ENCODE measurements at places on chromosomes 2 and 18. TPM values are rescaled to one million over a fixed set of nuclear protein-coding genes. Genes with fewer than 3 reads are reported as not detected.

- no peaks in the 10 kb centered on the region for H3K36me3 ChIP-seq
- no peak overlapping the region for H3K27ac ChIP-seq
- no peaks in the 10 kb centered on the region for H3K27me3 ChIP-seq
- DNase-seq = no peak
These were observed 179.8 kb upstream of the EPAS1 start for GRCh38 chr2:46117379-46117778.

GRCh38 chr2:140128909-140129308 is 1348.7 kb upstream of the NXPH2 start:
- no peak for DNase-seq
- H3K27ac ChIP-seq = no peak overlapping the region
- H3K27me3 ChIP-seq = no peaks in the 10 kb centered on the region
- no peak overlapping the region for H3K4me3 ChIP-seq

DNA sequence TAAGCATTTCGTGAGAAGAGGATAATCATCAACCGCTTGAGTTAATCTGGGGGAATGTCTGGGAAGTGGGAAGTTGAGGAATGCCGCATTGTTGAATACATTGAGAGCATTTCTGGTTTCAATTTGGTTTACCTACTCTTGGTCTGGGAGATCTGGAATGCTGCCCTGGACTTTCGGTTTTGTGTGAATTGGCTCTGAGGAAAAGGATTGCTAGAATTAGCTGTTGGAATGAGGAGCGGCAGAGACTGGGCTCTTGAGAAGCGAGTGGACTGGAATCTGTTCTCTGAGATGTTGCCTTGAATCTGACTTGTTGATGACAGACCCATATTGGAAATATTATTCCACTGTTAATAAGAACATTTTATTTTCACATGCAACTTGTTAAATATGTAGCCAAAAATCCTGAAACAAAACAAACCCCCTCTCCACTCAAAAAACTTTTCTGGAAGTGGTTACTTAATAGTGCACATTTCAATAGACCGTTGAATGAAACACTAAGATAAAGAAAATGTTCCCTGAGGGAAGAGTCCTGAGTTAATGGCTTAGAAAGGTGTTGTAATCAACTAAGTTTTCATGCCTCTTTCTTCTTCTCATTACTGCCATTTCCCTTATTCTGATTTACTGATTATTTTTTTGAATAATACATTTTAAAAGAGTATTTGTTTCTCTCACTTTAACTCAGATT is 50.8 kb downstream of the PTPRM start:
- peak overlapping the region; percentile 23 for H3K27ac ChIP-seq
- no peak overlapping the region for H3K4me3 ChIP-seq
- H3K27me3 ChIP-seq = no peaks in the 10 kb centered on the region
- peak; percentile 77 for DNase-seq

DNA sequence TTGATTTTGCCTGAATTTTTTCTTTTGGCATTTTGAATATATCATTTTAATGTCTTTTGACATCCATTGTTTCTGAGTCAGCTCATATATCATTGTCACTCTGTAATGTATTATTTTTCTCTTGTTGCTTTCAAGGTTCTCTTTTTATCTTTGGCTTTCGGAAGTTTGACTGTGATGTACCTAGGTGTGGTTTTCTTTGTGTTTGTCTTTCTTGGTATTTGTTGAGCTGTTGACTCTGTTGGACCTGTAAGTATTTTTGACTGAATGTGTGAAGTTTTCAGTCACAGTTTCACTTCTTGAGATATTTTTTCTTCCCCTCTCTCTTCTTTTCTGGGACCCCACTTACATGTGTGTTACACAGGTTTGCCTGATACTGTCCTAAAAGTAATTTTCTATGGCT is 24.9 kb upstream of the DRC1 start:
- no peak overlapping the region for H3K27ac ChIP-seq
- H3K27me3 ChIP-seq = no peaks in the 10 kb centered on the region

DNA sequence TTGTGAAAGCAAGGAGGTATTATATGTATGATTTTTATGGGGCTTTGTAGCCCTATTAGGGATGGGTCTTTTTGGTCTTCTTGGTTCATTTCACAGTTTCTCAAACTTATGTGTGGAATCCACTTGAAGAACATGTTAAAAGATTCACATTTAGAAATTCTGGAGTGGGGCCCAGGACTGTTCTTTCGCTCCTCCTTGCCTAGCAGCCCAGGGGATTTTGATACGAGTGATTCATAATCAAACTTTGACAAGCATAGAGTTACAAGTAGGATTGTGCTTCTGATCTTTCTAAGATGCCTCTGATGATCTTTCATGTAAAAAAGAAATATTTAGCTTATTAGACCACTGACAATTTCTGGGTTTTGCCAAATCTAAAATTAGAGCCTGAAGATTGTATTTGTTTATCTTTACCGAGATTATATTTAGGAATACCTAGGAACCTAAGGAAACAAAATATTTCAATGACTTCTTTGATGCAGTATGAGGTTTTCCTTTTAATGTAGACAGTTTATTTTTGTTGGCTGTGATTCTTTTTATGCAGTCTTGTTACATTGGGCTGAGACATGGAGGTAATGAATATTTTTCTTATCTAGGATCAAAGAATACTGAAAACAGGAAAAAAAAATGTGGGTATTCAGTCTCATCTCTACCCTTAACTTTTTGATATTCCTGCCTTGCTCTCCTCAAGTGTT is 324.0 kb downstream of the PARD3B start:
- DNase-seq = no peak
- H3K27ac ChIP-seq = no peak overlapping the region
- H3K4me1 ChIP-seq = peaks cover 11% of the 10 kb centered on the region
- no peak overlapping the region for H3K4me3 ChIP-seq

GRCh38 chr2:216949700-216950413 is 90.0 kb upstream of the TNP1 start:
- no peak overlapping the region for H3K27ac ChIP-seq
- no peak overlapping the region for H3K4me3 ChIP-seq
- no peaks in the 10 kb centered on the region for H3K27me3 ChIP-seq
- DNase-seq = no peak
- H3K4me1 ChIP-seq = no peaks in the 10 kb centered on the region
- H3K36me3 ChIP-seq = no peaks in the 10 kb centered on the region

Gene NMUR1
- total RNA-seq = 0.65 TPM

GRCh38 chr2:120736624-120737339 is 1.1 kb downstream of the GLI2 start:
- peaks cover 11% of the 10 kb centered on the region for H3K4me1 ChIP-seq
- H3K27me3 ChIP-seq = peaks cover 3% of the 10 kb centered on the region
- H3K4me3 ChIP-seq = no peak overlapping the region
- H3K36me3 ChIP-seq = no peaks in the 10 kb centered on the region
- DNase-seq = peak; percentile 86

Gene TSPYL6
- 0.20 TPM for total RNA-seq

DNA sequence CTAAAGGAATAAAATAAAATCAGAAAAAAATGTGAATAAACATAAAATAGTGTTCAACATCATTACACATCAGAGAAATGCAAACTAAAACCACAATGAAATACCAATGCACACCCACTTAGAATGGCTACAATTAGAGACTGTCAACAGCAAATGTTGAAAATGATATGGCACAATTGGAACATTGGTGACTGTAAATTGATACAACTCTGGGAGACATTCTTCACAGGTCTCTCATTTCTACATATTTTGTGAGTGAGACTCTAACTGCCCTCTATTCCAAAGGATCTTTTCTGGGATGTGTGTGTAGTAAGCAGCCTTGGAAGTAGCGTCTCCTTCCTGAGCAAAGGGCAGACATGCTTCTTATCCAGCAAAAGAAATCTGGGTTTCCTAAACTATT is 323.0 kb downstream of the FBXO15 start:
- H3K27me3 ChIP-seq = no peaks in the 10 kb centered on the region
- H3K27ac ChIP-seq = no peak overlapping the region
- DNase-seq = no peak
- H3K36me3 ChIP-seq = no peaks in the 10 kb centered on the region
- no peak overlapping the region for H3K4me3 ChIP-seq

GRCh38 chr18:70418546-70419311 is 129.9 kb downstream of the SOCS6 start:
- no peaks in the 10 kb centered on the region for H3K36me3 ChIP-seq
- no peaks in the 10 kb centered on the region for H3K27me3 ChIP-seq
- no peak for DNase-seq

Gene CENPA
- total RNA-seq = 0.71 TPM
